ENCODE measurements at places on chromosomes 2 and 18.

DNA sequence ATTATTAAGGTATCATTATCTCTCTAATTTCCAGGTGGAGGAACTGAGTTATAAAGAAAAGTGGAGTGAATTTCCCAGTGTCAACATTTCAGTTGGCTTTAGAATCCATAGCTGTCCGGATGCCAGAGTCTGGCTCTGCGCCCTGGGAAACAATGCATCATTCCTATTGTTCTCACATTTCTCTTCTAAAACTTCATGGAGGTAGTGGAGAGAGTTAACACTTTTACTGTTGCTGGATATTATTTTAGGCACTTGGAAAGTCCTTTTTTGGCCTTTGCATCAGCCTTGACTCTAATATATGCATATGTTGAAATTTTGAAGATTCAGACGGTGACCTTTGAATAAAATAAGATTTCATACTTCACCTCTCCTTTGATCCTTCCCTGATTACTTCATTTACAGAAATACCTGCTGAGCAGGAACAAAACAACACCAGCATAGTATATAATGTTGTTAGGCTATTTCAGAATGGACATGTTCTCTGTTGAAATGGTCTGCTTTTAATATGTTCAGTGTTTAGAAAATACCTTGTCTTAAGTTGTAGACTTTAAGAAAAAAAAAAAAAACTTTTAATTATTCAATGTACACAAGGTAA is 148.8 kb downstream of the EPHA4 start:
- no peak for DNase-seq

- DNase-seq: no peak
Observed at GRCh38 chr2:203890733-203891132, 23.2 kb downstream of the CTLA4 start.

DNA sequence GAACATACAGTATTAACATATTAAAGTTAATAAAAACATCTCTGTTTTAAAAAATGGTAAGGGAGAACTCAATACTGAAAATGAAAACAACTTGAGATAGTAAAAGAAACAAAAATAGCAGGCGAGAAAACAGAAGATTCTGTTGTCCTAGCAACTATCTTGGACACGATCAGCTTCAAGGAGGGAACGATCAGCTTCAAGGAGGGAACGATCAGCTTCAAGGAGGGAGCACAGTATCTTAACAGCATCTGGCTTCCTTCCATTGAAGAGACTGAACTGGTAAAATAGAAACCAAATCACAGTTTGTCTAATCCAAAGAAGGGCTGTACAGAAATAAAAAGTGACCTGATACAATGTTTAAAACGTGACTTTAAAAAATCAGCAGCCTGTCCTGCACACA is 51.8 kb downstream of the NDUFA10 start:
- DNase-seq: no peak

DNA sequence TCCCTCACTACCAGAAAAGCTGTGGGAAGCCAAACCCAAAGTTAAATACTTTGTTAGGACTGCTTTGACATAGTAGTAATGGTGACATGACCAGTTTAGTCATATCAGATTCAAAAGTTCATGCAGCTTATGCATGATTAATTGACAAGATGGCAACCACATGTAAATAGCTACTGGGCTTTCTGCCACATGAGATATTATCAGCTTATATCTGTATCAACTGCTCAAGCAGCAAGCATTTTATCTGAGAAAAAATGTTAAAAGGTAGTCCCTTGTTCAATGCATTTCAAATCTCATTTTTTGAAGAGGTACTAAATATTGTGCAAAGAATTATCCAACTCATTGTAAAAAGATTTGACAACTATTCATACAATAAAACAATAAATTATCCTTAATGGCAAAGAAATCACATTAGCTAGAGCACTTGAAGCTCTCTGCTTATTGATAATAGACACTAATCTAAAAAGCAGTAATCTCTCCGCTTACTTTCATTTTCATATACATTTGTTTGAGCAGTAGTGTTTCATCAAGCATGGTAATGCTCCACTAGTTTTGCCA is 993.6 kb upstream of the NXPH2 start:
- peak; percentile 34 for DNase-seq

DNA sequence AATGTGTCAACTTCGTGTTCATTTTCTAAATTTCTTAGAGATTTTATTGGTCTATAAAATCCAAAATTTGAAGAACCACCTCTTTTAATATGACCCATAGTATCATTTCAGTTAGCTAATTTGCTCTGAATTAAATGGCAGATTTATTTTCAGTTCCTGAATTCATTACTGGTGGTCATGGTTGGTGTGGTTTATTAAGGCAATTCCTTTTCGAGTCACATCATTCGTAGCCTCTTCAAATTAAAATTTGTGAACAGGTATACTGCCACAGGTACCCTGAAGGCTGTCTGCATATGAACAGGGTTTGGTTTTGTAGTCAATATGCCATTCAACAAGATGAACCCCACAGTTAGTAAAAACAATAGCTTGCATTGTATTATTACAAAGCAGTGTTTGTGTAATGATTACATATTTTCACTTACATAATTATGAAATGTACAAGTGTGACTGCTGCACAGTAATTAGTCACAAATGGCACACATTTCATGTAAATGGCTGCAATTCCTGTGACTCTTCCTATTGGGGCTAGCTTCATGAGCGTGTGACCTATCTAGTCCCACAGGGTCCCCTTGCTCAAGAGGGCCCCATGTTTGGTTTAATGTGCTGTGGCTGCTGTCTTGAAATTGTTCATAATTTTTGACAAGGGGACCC is 48.9 kb downstream of the CDC42EP3 start:
- DNase-seq: no peak

DNA sequence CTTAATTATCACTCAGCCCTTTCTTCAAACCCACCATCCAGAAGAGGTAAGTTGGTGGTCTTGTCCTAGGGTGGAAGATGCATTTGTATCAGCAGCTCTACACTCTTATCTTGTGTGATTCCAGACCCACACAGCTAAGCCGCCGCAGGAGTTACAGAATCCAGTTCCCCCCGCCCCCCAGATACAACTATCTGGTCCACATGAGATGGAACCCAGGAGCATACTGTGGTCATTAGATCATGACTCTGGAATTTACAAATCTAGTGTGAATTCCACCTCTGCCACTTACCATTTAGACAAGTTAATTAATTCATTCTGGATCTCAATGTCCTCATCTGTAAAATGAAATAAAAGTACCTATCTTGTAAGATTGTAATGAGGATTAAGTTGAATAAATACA is 486.4 kb downstream of the BCL11A start:
- no peak for DNase-seq

DNA sequence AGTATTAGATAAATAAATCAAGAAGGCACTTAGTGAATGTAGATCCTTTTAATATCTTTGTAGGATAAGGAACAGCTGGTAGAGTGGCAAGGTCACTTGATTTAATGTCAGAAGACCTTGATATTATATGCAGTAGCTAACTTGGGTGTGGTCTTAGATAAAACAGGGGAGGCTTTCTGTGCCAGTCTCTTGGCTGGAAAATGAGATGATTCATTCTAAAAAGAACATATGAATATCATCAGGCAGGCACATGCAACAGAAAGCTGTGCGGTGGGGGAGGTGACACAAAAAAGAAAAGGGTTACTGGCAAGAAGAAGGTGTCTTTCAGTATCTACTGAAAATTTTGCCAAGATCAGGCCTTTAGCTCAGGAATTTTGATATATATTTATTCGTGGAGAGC is 931.7 kb upstream of the CELF4 start:
- no peak for DNase-seq

DNA sequence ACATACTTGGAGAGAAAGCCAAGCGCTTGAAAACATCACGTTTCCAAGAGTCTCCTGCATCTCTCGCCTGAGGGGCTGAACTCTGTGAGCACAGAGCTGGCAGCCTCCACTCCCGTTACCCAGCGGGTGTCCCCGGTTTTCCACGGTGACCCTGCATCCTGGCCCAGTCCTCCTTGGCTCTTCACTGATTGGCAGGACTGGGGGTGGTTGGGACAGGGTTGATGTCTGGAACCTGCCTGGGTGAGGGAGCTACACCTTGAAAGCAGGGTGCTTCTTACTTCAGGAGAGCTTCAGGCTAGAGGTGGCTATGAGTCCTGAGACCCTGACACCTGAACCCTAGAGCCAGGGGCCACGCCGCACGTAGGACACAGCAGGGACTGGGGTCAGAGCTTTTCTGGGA is 234.1 kb downstream of the DYSF start:
- DNase-seq: no peak

- DNase-seq: no peak
Observed at GRCh38 chr2:209519271-209519670, 95.4 kb downstream of the MAP2 start.

DNA sequence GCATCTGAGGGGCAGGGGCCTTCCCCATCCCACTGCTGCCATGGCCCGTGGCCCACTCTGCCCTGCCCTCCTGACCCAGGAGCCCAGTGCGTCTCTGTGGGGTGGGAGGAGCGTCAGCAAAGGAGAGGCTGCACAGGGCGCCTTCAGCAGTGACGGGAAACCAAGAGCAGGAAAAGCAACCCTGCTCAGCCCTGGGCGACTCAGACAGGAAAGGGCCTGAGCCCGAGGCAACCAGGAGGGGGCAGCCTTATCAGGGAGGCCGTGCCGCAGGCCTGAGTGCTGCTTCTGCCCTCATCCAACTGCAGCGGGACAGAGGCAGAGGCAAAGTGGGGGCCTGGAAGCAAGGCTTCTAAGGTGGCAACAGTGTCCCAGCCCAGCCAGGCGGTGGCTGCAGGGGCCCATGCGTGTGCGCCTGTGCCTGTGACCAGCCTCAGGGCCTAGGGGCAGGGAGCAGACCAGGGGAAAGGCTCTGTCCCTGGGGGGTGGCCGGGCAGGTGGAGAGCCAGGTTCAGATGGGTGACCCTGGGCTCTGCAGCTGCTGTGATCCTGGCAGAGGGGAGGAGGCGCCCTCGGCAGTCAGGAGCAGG is 23.3 kb upstream of the ALPI start:
- no peak for DNase-seq

DNA sequence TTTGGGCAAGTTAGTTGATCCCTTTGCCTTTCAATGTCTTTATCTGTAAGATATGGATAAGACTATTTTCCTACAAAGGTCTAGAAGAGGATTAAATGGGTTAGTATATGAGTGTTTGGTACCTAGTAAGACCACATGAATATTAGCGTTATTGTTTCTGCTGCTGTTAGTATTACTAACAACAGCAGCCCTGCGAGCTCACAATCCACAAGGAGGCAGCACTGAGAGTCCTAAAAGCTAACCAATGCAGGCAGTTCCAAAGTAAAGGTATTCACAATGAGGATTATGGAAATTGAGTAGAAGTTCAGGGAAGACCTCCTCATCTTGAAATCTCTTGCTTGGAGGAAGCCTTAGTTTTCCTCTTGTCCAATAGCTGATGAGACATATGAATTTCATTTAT is 248.9 kb downstream of the TDRD15 start:
- DNase-seq: peak; percentile 17

DNA sequence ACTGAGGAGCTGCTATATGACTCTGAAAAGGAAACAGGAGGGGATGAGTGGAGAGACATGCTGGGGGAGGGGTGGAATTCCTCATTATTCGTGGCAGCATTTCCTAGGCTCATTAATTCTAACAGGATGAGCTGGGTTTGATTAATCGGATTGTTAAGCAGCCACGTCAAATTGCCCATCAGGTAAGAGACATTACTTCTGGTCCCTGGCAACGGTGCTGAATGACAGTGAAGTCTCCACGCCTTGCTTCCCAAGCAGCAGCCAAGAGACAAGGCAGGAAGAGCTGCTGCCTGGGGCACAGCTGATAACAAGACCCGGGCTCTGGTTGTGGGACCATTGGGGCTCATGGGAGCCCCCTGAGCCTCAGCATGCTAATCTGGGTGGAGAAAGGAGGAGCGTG is 86.6 kb downstream of the MARCHF4 start:
- no peak for DNase-seq

- DNase-seq: peak; percentile 12
Observed at GRCh38 chr2:64695721-64696261, 42.1 kb upstream of the SERTAD2 start.

GRCh38 chr2:16870491-16871076 is 204.9 kb upstream of the CYRIA start:
- no peak for DNase-seq

GRCh38 chr2:45802499-45803138 is 151.1 kb downstream of the PRKCE start:
- DNase-seq: no peak

DNA sequence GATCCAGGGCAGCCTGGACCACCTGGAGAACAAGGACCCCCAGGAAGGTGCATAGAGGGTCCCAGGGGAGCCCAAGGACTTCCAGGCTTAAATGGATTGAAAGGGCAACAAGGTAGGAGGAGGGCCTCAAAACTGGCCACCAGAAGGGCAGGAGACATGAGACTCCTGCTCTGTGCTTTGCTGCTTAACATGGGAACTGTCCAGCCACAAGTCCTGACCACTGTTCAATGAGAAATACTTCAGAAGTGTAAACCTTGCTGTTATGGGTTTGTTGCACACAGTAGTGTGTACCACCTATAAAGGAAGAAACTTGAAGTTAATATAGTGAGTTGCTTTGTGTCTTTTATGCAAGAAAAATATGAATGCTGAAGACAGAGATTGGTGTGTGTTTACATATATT is 44.2 kb upstream of the MFF start:
- no peak for DNase-seq

- DNase-seq: peak; percentile 38
Observed at GRCh38 chr2:215826838-215827441, 186.4 kb downstream of the MREG start.

GRCh38 chr2:25989154-25989553 is 6.9 kb upstream of the KIF3C start:
- no peak for DNase-seq

GRCh38 chr18:31741097-31741735 is 19.5 kb downstream of the SLC25A52 start:
- peak; percentile 34 for DNase-seq

DNA sequence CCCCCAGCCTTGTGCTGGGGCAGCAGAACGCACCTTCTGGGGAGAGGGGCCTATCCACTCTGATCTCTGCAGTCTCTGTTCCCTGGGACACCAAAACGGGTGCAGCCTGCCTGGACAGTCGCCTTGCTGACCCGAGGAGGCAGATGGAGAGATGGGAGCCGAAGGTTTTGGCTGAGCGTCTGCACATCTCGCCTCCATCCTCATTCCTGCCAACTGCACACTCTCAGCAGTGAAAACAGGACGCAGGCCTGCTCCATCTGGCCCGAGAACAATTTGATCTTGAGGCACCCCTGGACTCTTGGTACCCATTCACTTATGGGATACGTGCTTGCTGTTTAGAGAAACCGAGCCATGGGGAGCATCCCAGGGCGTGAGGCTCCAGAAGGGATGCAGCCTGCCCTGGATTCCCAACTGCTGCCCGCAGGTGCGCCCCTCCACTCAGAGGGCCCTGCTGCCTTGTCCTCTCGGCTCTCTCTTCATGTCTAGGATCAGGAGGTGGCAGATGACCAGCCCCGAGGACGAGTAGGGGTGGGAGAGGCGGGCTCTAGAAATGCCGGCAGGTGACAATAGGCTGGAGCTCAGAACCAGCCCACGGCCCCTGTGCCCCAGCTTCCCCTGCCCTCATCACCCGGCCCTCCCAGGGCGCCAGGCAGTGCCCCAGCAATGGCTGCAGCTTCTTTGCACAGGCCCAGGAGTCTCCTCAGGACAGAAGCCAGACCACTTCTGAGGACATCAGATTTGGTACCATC is 9.1 kb upstream of the SEMA4C start:
- DNase-seq: no peak

All from ELR (cell line).